ENCODE measurements at places on chromosomes 5 and 9. TPM values are rescaled to one million over a fixed set of nuclear protein-coding genes. Genes with fewer than 3 reads are reported as not detected.

The PCDHA1 gene
- polyA plus RNA-seq, result 0.81 TPM

The HINT2 gene
- 69.9 TPM for polyA plus RNA-seq

The IDNK gene
- polyA plus RNA-seq, result 0.94 TPM

The NPR3 gene
- polyA plus RNA-seq, result not detected

The MYMK gene
- polyA plus RNA-seq, result not detected

The TPRN gene
- 9.1 TPM for polyA plus RNA-seq

The NMRK1 gene
- polyA plus RNA-seq, result 15.8 TPM

The LCNL1 gene
- 0.11 TPM for polyA plus RNA-seq

The SHOC1 gene
- 0.21 TPM for polyA plus RNA-seq

The SCGB3A2 gene
- polyA plus RNA-seq, result 256 TPM

The RLN1 gene
- polyA plus RNA-seq, result 3.4 TPM

The OR1J2 gene
- not detected for polyA plus RNA-seq

The CCIN gene
- polyA plus RNA-seq, result not detected

The LOX gene
- 1.1 TPM for polyA plus RNA-seq

The STK32A gene
- polyA plus RNA-seq, result 1.4 TPM

The HMMR gene
- 120 TPM for polyA plus RNA-seq

The HTR4 gene
- not detected for polyA plus RNA-seq

The NR4A3 gene
- 0.17 TPM for polyA plus RNA-seq

The NDUFA8 gene
- 139 TPM for polyA plus RNA-seq

The GOLM1 gene
- polyA plus RNA-seq, result 50.3 TPM

The ZNF189 gene
- 4.7 TPM for polyA plus RNA-seq

The FAM81B gene
- polyA plus RNA-seq, result 0.40 TPM
